Nephron progenitor cell (in vitro differentiated cells): ENCODE measurements at places on chromosomes 6 and 20.

DNA sequence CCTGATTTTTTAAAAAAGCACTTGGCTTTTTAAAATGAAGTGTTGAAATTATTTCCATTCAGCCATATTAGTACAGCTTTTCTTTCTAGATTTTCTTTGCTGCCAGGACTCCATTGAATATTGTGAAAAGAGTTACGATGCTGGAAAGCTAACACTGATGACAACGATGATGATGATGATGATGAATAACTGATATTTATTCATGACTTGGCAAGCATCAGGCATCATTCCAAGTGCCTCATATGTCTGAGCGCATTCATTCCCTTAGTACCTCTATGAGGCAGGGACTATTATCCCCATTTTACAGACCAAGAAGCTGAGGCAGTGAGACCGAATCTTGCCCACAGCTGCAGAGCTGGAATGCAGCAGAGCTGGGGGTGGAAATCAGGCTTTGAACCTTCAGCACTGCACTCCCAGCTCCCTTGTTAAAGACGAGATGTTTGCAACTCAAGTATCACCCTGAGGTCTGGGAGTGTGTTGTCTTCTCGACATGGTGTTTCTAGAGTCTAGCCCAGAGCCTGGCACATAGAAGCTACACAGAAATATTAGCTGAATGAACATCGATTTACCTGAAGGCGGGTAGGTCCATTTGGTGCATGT, 85.5 kb upstream of the FRMD1 start:
- DNase-seq, result no peak

GRCh38 chr6:167941822-167942221, 55.6 kb upstream of the KIF25 start:
- DNase-seq, result no peak

GRCh38 chr6:112800439-112800838, 453.3 kb downstream of the RFPL4B start:
- no peak for DNase-seq

DNA sequence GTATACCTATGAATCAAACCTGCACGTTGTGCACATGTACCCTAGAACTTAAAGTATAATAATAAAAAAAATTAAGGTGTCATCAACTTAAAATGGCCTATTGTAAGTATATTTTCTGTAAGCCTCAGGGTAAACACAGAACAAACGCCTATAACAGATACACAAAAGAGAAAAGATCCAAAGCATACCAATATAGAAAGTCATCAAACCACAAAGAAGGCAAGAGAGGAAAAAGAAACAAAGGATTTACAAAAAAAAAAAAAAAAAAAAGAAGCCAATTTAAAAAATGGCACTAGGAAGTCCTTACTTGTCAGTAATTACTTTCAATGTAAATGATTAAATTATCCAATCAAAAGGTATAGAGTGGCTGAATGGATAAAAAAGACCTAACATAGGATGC, 24.6 kb upstream of the ASF1A start:
- no peak for DNase-seq

DNA sequence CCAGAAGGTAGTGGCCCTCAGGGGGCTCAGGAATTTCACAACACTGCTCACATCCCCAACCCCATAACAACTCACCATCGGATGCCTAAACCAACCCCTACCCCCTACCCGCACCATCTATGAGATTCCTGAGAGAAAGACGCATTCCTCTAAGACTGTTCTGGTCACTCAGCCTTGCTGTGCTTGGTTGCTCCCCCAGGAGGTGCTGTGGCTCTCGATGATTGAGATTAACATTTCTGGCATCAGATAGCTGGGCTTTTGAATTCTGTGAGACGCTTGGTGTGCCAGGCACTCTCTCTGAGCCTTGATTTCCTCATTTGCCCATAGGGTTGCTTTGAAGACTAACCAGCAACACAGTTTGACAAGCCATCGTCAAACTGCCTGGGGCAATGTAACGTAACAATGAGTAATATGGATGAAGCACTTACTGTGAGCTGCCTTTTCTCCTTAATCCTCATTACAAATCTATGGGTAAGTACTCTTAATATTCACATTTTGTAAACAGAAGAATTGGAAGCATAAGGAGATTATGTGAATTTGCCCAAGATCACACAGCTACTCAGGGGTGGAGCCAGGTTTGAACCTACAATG, 978 bp downstream of the WFDC6 start:
- no peak for DNase-seq

DNA sequence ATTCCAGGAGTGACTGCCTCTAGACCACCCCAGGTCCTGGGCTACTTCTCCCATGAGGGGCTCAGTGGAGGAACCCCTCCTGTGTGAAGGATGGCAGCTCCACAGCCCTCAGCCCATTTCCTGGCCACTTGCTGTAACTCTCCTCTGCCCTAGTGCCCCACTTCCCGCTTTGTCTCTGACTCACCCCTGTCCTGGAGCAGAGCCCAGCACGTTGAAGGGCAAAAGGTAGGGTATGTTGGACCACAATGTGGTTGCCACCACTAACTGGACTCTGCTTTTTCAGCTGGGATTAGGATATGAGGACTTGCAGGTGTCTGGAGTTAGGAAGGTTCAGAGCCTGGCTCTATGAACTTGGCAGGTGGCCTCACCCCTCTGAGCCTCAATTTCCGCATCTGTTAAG, 2.4 kb downstream of the MYBL2 start:
- DNase-seq, result no peak

GRCh38 chr20:64048402-64049044, 916 bp downstream of the SOX18 start:
- DNase-seq, result peak; percentile 62

GRCh38 chr6:137332637-137333280, 113.6 kb upstream of the IFNGR1 start:
- DNase-seq, result no peak

GRCh38 chr20:44790638-44791393, 19.5 kb downstream of the RIMS4 start:
- no peak for DNase-seq

GRCh38 chr6:129498541-129498940, 211.4 kb downstream of the ARHGAP18 start:
- no peak for DNase-seq

GRCh38 chr6:142760152-142760551, 184.8 kb downstream of the HIVEP2 start:
- no peak for DNase-seq

GRCh38 chr6:37679539-37680476, 17.9 kb downstream of the MDGA1 start:
- DNase-seq, result peak; percentile 48

DNA sequence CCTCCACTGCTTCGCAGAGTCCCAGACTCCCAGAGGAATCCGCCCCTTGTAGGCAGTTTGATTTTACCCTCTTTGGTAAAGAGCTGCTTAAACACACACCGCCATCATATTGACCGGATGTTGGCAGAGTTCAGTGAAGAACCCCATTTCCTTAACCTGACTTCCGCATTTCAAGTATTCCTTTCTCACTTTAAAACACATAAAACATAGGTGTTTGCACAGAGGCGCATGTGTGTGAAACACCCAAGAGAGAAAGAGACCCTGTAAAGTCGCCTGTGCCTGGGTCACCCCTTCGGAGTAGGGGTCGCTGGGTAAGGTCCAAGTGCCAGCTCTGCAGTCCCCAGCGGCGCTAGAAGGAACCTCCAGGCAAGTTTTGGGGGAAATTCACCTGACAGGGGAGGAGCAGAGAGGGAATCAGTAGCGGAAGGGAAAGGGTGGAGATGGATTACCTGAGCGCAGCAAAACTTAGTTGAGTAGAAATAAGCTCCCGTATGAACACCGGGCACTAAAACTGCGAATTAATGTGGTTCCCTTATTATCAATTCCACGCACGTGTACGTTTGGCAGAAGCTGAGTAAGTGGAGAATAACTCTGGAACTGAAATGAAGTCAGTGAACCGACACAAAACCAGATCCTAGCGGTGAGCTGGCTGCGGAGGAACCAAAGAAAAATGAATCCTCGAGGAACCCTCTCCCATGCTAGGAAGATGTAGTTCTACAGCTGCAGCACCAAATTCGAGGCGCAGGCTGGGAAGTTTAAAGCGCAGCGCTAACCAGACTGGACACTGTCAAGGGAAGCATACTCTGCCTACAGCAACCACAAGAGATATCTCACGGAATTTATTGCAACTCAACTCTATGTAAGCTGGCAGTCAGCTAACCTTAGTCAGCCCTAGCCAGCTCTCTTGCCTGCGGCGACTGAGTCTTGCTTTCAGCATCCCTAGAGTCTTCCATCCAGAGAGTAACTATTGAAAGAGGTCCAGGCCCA, 3.5 kb upstream of the HTR1B start:
- DNase-seq, result peak; percentile 31

- peak; percentile 14 for DNase-seq
Observed at GRCh38 chr20:5714261-5715041, 35.8 kb upstream of the SHLD1 start.

DNA sequence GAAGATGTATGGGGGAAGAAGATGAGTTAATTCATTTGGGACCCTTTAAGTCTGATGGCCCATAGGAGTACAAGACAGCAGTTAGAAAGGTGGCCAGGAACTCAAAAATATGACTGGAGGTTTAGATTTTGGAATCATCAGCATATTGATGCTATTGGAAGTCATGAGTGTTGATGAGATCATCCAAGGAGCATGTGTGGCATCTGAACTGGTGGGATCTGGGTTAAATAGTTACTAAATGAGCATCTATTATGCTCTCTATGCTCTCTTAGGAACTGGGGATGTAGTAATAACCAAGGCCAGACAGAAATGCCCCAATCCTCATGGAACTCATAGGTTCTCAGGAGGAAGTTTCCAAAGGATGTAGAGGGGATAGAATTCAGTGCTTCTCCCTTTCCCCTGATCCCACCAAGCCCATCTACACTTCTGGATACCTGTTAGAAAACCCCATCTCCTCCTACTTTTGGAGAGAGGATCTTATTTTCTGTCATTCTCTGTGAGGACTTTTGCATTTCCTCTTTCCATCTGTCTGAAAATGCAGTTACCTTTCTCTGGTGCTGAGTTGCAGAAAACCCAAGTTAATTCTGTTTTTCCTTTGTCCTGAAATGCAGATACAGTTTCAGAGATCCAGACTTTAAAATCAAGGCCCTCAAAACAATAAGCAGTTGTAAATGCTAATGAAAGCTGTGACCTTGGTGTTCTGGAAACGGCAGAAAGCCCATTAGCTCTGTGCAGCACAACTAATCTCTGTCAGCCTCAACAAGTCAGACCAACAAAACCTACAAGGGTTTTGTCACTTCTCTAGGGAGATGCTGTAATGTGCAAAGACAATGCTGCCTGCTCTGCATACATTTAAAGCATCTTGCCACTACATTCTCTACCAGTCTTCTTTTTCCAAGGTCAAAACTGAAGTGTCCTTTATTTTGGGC, 65.8 kb downstream of the TBC1D7 start:
- DNase-seq, result no peak

- no peak for DNase-seq
Observed at GRCh38 chr6:144662812-144663365, 377.8 kb downstream of the UTRN start.

GRCh38 chr6:160990847-160991405, 643 bp upstream of the MAP3K4 start:
- no peak for DNase-seq

DNA sequence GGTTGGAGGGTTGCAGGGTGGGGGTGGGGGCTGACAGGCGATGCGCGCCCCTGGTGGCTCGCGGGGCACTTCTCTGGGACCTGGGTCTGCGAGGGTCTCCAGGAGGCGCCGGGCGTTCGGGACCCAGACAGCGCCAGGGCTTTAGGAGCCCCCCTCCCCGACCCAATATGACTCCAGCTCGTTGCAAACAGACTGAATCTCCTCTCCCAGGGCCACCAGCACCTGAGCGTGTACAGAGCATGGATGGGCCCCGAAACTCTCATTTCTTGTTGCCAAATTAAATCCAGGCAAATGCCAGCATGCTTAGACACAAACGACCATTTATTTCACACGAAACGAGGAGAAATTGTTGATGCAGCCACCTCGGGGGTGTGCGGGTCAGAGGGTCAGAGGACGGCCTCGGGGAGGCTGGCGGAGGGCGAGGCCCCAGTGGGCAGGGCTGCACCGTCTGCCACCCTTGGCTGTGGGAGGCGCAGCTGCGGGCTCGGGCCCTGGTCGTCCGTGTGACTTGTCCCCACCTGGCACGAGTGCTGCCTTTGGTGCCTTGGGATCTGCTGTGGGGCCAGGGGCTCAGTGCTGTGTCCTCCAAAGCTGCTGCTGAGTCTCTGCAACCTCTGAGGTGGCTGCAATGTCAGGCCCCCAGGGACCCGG, 20.9 kb upstream of the GATA5 start:
- DNase-seq, result peak; percentile 80

- no peak for DNase-seq
Observed at GRCh38 chr6:14638906-14639761, 521.6 kb downstream of the CD83 start.

DNA sequence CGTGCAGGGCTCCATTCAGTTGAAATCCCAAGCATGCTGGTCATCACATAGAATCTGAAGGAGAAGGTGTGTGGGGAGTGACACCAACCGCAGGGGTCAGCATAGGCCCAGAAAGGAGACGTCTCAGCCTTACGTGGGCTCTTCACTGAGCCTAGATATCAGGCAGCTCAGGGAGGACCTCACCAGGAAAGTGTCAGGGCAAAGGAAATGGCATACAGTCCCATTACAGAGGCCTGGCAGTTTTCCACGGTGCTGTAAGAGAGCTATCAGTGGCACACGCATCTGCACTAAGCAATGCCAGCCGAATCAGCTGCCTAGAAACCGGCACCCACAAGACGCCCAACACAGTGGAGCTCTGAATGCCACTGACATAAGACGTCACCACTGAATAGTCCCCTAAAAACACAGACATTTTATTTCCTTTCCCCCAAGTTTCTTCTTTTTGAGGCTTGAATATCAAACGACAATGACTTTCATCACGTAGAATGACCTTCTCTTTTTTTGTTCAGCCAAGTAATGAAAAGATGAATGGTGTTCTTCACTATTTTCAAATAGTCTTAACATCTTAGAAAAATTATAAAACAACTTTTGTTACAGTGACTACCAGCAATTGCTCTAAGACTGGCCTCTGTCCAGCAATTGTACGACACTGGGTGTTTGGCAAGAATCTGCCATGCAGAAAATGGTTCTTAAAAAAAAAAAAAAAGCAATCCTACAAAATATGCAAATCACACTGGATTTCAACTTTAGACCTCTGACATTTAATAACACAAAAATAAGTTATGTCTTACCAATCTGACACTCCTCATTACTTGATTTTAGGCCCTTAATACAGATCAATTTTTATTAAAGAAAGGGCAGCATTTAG, 88.9 kb upstream of the FOXQ1 start:
- DNase-seq, result no peak

- DNase-seq, result no peak
Observed at GRCh38 chr6:114281496-114281895, 61.3 kb downstream of the HS3ST5 start.

DNA sequence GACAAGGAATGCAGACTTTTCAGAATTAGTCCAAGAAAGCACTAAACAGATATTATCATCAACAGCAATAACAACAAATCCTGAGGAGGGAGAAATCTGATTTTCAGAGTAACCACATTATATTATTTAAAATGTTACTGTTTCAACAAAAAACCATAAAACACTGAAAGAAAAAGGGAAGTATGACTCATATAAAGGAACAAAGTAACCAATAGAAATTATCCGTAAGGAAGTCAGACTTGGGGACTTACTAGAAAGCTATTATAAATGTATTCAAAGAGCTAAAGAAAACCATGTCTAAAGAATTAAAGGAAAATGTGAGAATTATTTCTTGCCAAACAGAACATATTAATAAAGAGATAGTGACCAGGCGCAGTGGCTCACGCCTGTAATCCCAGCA, 98.1 kb downstream of the MYLK4 start:
- DNase-seq, result no peak

GRCh38 chr6:20629509-20629908, 95.3 kb downstream of the CDKAL1 start:
- no peak for DNase-seq

- DNase-seq, result no peak
Observed at GRCh38 chr20:62899633-62900051, 26.7 kb downstream of the DIDO1 start.
